ENCODE measurements at places on chromosomes 13 and 19.

DNA sequence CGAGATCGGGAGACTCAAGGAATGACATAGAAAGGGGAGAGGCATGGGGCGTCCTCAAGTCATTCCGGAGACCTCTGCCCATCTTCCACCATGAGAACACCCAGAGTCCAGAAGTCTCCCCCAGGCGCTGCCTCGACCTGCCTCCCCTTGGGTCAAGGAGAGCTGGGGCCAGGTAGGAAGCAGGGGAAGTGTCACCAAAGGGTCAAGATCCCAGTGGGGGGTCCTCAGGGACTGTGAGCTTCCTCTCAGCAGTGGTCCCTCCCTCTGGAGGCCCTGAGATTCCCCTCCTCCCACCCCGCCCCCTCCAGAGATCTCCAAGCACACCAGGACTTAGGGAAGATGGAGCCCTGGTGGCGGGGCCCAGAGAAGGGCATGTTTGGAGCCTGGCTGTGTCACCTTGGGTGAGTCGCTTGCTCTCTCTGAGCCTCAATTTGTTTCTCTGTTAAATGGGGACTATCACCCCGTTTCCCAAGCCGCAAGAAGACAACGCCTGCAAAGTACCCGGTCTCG lies 919 bp downstream of the DACT3 start:
- H3K36me3 ChIP-seq, result no peaks in the 10 kb centered on the region
- H3K4me1 ChIP-seq, result peaks cover 28% of the 10 kb centered on the region
- H3K27ac ChIP-seq, result peak overlapping the region; percentile 38
- peak overlapping the region; percentile 77 for H3K4me3 ChIP-seq

- no peak overlapping the region for H3K4me3 ChIP-seq
- DNase-seq, result no peak
- H3K27me3 ChIP-seq, result no peaks in the 10 kb centered on the region
- no peak overlapping the region for H3K27ac ChIP-seq
Measured at GRCh38 chr13:51781246-51782022, 22.5 kb downstream of the DHRS12 start.

- H3K36me3 ChIP-seq, result no peaks in the 10 kb centered on the region
- H3K4me3 ChIP-seq, result no peak overlapping the region
- no peak for DNase-seq
- no peak overlapping the region for H3K27ac ChIP-seq
- H3K4me1 ChIP-seq, result peaks cover 64% of the 10 kb centered on the region
- no peaks in the 10 kb centered on the region for H3K27me3 ChIP-seq
Measured at GRCh38 chr13:35836446-35836845, 294.7 kb downstream of the DCLK1 start.

- H3K36me3 ChIP-seq, result peaks cover 3% of the 10 kb centered on the region
- H3K4me3 ChIP-seq, result no peak overlapping the region
- no peak for DNase-seq
- H3K4me1 ChIP-seq, result no peaks in the 10 kb centered on the region
- no peak overlapping the region for H3K27ac ChIP-seq
Measured at GRCh38 chr19:22609630-22610029, 24.5 kb upstream of the ZNF492 start.
